Stimulated activated CD4-positive, alpha-beta T cell treated with anti-CD3 and anti-CD28 coated beads, Interleukin-15, amount 100 ng/mL, for 1 hour (primary cell): ENCODE measurements at places on chromosomes 12 and 14.

GRCh38 chr12:131177599-131177998 lies 223.9 kb downstream of the ADGRD1 start:
- DNase-seq, result no peak

DNA sequence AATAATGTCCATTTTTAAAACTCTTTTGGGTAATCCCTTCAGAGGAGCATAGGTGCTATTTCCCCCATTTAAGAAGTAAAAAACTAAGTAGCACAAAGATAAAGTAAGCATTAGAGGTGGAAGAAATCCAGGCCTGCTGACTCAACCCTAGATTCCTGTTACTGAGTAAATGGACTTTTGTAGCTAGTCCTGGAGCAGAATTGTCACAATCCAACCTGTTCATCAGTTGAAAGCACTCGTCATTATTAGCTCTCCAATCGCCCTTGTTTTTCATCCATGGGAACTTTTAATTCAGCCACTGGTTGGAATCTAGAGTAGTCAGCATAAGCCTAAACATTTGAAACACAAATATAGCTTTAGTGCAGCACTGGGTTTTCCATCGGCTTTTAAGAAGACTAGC lies 139.5 kb upstream of the AMIGO2 start:
- no peak for DNase-seq

DNA sequence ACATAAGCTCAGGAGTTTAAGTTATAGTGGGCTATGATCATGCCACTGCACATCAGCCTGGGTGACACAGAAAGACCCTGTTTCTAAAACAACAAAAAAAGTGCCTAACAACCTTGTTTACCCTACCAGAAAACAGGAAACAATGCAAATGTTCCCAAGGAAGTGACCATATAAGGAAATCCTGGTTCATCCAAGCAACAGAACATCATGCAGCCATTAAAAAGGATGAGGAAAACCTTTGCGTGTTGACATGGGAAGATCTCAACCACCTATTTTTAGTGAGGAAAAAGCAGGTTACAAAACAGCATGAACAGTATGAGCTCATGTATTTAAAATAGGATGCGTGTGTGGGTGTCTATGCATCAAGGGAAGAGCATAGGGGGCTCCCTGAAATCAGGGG lies 13.7 kb downstream of the HRK start:
- no peak for DNase-seq

DNA sequence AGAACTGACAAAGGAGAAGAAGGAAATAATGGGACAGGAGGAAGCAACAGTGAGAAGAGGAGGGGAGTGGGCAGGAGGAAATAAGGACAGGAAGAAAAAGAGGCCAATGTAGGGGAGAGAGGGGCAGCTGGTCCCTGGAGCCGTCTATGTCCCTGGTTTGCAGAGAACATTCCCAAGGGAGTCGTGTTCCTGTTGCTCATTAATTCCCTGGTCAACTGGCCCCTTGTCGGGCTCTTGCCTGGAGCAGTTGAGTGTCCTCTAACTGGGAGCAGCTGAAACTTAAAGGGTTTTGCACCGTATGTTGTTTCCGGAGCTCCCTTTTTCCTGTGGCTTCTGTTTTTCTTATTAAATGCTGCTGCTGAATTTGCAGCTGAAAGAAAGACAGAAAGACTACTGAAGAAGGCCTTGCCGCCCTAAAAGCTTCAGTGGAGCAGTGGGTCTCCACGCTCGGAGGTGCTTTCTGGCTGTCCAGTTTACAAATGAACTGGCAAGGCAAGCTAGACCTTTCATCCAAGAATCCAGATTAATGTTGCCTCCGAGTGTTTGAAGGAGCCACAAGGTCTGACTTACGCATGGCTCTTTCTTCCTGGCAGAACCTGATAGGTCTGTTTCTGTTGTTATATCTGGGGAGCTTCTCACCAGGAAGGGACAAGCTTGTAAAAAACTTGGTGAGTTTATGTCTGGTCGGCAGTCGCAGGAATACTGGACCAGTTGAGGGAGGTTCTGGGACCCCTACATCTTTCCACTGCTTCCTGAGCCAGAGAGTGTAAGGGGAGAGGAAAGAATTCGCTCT lies 146.2 kb upstream of the RFLNA start:
- no peak for DNase-seq

- no peak for DNase-seq
Measured at GRCh38 chr12:130097798-130098255, 64.4 kb upstream of the FZD10 start.

DNA sequence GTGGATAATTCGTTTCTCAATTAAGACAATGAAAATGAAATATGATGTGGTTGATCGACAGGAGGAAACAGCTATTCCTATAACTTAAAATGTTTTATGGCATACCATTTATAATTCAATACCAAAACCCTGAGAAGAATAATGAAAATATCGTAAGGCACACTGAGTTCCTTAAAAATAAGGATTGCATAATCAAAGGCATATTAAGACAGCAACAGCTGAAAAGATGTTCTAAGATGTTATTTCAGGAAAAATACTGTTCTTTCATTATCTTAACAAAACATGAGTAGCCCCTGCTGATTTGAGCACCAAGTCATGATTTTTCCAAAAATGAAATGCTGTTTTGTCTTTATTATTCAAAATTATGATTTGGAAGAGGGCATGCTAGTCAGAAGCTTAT lies 189.4 kb upstream of the ALG10 start:
- no peak for DNase-seq

DNA sequence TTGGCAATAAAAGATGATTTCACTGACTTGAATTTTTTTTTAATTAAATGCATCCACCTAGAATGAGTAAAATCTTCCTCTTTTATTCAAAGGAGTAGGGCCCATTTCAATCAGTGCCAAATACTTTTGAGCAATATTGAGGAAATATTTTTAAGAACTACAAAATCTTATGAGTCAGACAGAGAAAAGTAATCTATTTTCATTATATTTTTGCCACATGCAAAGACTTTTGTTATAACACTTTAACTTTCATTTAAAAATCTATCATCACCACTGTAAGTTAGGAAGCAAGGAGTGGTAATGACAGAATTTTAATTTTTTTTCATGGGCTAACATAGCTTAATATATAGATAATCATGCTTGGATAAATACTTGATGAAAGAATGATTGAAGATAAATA lies 345.2 kb upstream of the KITLG start:
- no peak for DNase-seq

DNA sequence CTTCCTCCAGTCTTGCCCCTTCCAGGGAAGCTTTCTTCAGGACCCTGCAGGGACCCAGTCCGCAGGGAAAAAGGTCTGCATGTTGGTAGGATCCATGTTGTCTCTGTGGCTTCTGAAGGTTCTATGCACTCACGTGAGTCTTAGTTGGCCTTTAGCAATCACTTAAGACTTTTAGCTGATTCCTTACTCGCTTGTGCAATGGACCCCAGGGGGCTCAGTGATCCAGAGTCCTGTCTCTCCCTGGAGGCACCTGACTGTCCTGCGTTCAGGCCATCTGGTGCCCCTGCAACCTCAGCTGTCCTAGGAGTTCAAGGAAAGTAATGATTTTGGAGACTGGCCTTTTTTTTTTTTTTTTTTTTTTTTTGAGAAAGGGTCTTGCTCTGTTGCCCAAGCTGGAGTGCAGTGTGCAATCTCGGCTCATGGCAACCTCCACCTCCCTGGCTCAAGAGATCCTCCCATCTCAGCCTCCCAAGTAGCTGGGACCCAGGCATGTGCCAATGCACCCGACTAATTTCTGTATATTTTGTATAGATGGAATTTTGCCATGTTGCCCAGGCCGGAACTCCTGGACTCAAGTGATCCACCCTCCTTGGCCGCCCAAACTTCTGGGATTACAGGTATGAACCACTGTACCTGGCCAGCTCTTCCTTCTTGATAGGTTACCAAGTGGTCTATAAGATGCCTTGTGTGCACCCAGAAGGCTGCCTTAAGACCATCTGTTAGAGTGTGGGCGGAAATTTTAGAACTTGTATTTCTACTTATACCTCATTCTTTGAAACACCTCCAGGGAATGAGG lies 4.6 kb downstream of the IFI27L2 start:
- DNase-seq, result no peak

GRCh38 chr12:63961543-63961942 lies 117.0 kb downstream of the SRGAP1 start:
- no peak for DNase-seq

DNA sequence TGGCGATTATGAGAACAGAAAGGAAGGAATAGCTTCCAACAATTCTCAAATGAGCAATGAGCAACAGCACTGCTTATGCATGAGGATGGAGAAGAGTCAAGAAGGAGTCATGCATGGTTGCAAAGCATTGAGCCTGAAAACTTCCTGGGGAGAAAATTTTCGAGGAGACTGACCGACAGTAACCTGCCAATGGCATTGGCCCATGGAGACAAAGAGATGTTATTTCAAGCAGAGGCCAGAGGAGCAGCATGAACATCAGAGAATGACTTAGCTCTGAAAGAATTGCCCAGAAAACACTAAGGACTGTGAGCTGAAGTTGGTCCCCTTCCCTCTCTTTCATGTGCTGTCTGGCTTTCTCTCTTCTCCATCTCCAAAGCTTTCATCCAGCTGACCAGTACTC lies 343.4 kb downstream of the ADAMTS20 start:
- DNase-seq, result no peak

DNA sequence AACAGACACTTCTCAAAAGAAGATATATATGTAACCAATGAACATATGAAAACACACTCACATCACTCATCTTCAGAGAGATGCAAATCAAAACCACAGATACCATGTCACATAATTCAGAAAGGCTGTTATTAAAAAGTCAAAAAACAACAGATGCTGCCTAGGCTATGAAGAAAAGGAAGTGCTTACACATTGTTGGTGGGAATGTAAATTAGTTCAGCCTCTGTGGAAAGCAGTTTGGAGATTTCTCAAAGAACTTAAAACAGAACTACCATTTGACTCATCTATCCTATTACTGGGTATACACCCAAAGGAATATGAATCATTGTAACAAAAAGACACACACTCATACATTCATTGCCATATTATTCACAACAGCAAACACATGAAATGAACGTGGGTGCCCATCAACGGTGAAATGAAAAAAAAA lies 35.1 kb downstream of the EIF2S3B start:
- no peak for DNase-seq

DNA sequence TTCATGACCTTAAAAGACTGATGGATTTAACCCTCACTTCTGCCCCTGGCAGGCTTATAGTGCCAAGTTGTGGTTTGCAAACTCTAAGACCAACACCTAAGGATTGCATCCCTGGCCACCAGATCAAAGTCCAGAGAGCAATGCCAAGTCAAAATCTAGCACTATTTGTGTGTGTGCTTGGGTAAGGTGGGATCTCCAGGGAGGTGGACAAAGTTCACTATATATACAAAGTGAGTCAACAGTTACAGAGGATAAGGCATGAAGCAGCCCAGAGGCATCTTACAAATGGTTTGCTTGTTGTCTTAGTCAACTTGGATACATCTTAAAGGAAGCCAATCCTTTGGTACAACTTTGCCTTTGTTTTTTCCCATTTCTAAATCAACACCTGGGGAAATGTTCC lies 137.3 kb downstream of the MSRB3 start:
- DNase-seq, result no peak

GRCh38 chr12:31589904-31590641 lies 863 bp downstream of the DENND5B start:
- DNase-seq, result no peak

DNA sequence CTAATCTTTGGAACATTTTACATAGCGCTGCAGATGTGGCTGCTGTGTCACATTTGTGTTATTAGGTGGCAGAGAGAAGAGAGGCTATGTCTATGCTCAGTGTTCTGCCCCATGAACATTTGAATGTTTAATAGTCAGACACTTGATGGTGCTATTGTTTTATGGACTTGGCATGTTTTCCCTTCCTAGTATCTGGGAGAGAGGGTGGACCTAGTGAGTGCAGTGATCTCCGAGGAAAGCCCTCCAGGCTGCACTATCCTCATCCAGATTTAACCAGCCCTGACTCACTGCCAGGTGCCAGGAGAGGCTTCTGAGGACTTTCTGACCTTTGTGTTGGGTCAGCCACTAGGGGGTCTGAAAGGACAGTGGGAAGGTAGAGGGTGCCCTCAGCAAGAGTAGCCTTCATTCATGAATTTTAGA lies 24.3 kb downstream of the ZFC3H1 start:
- no peak for DNase-seq

- no peak for DNase-seq
Measured at GRCh38 chr12:129762436-129762835, 141.4 kb downstream of the TMEM132D start.

- no peak for DNase-seq
Measured at GRCh38 chr14:101709533-101709881, 52.0 kb upstream of the PPP2R5C start.

- peak; percentile 36 for DNase-seq
Measured at GRCh38 chr14:89417465-89418225, 612 bp upstream of the FOXN3 start.

- no peak for DNase-seq
Measured at GRCh38 chr12:116406529-116406928, 129.0 kb upstream of the MED13L start.

- DNase-seq, result no peak
Measured at GRCh38 chr12:116615141-116615861, 56.1 kb downstream of the MAP1LC3B2 start.

GRCh38 chr12:49674318-49674981 lies 32.8 kb downstream of the FMNL3 start:
- no peak for DNase-seq

GRCh38 chr14:103015426-103015825 lies 41.9 kb downstream of the CDC42BPB start:
- no peak for DNase-seq

DNA sequence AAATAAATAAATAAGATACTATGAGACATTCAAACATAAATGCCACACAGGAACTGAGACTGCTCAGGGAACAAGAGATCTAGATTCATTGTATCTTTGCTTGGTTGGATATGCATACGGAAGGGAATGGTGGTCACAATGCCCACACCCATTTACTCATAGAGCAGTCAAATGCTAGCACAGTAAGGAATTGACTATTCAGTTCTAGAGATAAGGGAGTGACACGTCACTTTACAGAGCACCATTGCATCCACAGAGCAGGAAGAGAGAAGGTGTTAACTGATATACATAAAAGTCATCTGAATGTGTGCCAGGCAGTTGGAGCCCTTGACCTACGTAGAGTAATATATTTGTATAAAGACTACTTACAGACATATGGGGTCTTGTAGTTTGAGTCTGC lies 530.0 kb upstream of the NOVA1 start:
- DNase-seq, result no peak

DNA sequence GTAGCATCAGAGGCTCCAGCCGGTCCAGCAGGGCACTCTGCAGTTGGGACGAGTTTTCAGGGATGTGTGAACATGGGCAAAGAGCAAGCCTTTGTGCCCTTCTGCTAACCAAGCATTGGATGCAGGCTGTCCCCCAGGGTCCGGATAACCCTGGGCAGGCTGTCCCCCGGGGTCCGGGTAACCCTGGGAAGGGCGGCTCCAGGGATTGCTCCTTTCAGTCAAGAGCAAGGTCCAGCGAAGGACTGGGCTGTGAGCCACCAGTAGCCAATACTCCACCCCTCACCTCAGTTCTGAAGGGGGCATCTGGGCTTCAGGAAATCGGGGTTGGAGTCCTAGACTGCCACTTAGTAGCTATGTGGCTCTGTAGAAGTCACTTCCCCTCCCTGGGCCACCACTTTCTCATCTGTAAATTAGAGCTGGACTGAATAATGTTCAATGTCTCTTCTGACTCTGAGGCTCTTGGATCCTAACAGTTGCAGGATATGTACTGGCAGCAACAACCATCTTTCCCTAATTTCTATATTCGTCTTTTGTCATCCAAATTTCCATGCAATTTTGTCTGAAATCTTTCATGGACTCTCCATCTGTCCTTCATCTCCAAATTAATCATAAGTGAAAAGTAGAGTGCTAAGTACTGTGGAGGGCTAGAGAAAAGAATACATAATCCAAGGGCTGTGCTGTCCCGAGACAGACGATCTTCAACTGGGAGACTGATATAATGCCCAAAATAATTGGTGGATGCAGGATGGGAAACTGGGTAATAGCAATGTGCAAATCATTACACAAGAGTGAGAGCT lies 137.4 kb upstream of the NTF3 start:
- DNase-seq, result no peak
